ENCODE measurements at places on chromosomes 6 and 20.

DNA sequence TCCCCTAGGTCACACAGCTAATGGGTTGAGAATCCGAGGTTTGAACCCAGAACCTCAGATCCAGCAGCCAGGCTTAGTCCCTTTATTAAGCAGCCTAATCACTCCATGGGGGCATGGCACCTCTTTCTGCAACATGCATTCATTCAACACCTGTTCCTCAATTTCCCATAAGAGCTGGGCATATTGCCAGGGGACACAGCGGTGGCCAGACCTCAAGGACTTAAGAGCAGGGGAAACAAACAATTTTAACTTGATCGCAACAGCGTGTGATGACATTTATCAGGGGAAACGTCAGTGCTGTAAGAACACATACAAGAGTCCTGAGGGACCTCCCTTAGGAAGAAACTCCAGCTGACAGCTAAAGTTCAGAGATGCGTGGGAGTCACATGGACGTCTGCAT, 267.4 kb upstream of the CDH4 start:
- DNase-seq = no peak

DNA sequence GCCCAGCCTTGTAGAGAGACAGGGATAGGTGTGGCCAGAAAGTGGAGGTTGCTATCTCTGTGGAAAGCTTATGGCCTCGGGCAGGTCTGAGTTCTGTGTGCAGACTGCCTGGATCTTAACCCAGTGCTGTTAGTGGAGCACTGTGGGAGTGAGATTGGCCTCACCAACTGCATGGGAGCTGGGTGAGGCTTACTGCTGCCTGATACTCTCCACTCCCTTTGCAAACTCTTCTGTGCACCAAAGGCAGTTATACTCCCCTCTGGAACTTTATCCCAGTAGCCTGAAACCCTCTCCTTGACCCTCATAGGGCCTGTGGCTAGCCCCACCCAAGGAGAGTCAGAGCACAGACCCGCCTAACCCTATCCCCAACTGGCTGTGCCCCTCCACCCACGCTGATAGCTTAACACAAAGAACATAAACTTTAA, 41.4 kb upstream of the PKIB start:
- no peak for DNase-seq

- no peak for DNase-seq
Observed at GRCh38 chr6:116217069-116217468, 36.8 kb downstream of the TSPYL4 start.

DNA sequence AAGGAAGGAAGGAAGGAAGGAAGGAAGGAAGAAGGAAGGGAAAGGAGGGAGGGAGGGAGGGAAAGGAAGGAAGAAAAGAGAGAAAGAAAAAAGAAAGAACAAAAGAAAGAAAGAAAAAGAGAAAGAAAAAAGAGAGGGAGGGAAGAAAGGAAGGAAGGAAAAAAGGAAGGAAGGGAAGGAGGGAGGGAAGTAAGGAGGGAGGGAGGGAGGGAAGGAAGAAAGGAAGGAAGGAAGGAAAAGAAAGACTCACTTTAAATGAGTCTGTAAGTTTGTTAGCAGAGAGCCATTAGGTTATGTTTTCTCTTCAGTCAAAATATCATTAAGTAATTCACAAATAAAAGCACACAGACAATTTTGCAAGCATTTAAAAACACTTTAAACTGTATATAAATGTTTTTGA, 44.0 kb upstream of the SASH1 start:
- DNase-seq = no peak

- no peak for DNase-seq
Observed at GRCh38 chr20:2713285-2713684, 20.7 kb downstream of the EBF4 start.

DNA sequence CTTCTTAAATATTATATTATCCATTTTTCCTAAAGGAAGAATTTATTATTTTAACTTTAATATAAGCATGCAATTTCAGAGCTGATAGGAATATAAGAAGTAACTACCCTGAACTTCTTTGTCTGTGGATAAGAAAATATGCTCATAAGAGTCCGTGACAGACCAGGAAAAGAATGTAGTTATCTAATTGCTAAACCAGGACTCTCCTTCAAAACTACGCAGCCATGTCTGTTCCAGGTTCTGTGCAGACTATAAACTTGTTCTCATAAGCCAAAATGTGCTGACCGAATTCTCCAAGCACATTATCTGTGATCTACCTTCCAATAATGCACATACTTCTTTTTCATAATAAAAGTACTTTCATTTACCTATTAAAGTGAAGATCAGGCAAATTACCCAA, 116.5 kb downstream of the TRDN start:
- no peak for DNase-seq

- DNase-seq = no peak
Observed at GRCh38 chr20:58705208-58705926, 12.8 kb downstream of the NPEPL1 start.

GRCh38 chr20:51366155-51366886, 176.2 kb downstream of the NFATC2 start:
- DNase-seq = no peak

DNA sequence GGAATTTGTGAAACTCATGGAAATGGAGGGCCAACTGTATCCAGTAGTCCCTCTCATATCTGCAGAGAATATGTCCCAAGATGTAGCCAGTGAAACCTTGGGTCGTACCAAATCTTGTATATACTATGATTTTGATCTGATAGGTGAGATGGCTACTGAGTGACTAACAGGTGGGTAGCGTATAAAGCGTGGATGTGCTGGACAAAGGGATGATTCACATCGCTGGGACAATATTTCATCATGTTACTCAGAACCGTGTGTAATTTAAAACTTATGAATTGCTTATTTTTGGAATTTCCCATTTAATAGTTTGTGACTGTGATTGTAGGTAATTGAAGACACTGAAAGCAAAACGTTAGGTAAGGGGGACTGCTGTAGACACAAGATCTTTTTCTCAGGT, 144.1 kb downstream of the SMAP1 start:
- no peak for DNase-seq

DNA sequence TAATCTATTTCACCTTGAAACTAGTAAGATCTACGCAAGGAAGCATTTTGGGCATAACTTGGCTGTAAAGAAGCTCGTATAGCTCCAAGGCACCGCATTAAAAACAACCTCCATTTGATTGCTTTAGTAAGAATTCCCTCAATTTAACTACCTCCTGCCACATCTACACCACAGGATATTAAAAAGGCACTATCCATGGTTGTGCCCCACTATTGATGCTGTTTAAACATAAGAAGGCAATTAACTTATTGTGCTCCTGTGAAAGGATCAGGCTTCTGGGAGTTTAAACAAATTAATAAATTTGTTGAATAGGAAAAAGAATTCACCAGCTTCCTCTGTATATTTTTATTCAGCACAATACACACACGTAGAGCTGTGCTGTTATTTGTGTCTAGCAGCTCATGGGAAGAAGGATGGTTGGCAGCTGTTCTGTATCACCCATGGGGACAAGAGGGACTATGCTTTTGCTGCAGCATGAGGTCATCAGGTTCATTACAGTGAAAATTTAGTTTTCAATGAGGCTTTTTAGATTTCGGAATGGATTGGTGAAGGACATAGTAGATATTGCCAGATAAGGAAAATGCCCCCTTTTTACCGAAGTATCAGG, 513.3 kb downstream of the HAO1 start:
- no peak for DNase-seq

- DNase-seq = peak; percentile 54
Observed at GRCh38 chr6:30743099-30744053, 889 bp upstream of the FLOT1 start.

- no peak for DNase-seq
Observed at GRCh38 chr20:29741894-29742698, 1515.4 kb upstream of the DEFB115 start.

DNA sequence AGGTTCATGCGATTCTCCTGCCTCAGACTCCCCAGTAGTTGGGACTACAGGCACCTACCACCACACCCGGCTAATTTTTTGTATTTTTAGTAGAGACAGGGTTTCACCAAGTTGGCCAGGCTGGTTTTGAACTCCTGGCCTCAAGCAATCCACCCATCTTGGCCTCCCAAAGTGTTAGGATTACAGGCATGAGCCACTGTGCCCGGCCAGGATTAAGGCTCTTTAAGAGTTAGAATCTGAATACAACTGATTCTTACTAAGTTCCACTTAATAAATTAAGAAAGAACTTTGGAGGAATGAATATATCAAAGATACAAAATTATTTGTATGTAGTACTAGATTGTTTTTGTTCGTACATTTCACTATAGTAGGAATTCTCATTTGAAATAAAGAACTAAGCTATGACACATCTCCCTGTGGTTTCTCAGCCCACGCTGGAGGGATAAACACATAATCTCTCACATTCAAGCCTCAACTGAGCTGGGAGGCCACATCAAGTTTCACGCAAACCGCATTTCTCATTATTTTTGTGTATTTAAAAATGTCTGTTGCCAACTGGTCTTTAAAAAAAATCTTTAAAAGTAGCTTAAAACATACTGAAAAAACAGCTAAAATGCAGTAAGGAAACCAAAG, 34.2 kb downstream of the DTNBP1 start:
- no peak for DNase-seq

GRCh38 chr20:37808233-37809070, 94.5 kb upstream of the VSTM2L start:
- DNase-seq = no peak

GRCh38 chr6:122676146-122676545, 65.9 kb downstream of the PKIB start:
- no peak for DNase-seq

All from mesothelial cell of epicardium (in vitro differentiated cells).